NCI-H1105 treated with DMSO at 0.1 percent for 48 hours (cell line): ENCODE measurements at places on chromosomes 5 and 9.

DNA sequence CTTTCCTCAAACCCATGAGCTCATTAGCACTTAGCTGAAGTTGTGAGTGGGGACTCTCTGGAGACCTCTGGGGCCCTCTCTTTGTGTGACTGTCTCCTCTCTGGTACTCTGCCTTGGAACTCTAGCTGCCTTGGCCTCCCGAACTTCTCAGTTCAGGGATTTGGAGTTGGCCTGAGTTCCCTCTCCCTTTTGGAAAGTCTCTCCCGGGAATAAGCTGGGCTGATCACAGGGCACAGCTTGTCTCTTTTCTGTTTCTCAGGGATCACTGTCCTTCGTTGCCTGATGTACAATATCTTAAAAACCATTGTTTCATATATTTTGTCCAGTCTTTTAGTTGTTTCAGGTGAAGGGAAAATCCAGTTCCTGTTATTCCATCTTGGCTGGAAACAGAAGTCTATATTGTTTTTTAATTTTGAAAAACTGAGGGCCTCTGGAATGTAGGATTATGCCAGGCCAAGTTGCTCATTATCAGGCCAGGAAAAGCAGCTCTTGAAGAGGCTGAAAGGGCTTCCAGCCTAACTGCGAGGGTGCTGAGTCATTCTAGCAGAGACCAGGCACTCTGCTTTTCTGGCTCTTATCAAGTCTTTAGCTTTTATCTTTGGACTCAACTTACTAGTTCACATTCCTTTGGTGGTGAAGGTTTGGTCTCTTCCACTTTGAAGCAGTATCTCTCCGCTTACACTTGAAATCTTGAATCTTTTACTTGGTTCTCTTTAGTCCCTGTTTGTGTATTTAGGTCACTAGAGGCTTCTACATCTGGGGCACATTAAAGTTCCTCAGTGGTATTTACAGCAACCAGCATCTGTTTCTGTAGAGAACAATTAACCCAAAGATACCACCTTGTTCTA lies 8.4 kb upstream of the RGS3 start:
- no peak for DNase-seq

- DNase-seq: no peak
Measured at GRCh38 chr9:108258640-108259039, 597.1 kb downstream of the ACTL7B start.

DNA sequence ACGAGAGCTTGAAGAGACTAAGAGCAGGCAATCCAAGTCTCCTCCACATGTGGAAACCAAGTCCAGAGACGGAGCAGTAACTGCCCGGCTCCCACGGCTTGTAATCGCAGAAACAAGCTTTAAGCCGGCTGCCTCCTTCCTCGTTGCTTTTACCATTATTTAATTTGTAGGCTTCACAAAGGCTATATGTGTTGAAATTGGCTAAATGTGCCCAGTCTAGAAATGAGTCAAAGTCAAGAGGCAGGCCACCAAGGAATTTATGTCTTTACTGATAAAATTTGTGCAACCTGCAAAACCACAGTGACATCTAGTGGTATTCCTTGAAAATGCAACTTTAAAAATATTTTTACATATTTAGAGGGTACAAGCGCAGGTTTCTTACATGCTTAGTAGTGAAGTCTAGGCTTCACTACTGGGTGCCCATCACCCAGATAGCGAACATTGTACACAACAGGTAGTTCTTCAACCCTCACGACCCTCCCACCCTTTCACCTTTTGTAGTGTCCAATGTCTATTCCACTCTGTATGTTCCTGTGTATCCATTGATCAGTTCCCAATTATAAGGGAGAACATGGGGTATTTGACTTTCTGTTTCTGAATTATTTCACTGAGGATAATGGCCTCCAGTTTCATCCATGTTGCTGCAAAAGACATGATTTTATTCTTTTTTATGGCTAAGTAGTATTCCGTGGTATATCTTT lies 33.5 kb upstream of the EBF1 start:
- peak; percentile 10 for DNase-seq

DNA sequence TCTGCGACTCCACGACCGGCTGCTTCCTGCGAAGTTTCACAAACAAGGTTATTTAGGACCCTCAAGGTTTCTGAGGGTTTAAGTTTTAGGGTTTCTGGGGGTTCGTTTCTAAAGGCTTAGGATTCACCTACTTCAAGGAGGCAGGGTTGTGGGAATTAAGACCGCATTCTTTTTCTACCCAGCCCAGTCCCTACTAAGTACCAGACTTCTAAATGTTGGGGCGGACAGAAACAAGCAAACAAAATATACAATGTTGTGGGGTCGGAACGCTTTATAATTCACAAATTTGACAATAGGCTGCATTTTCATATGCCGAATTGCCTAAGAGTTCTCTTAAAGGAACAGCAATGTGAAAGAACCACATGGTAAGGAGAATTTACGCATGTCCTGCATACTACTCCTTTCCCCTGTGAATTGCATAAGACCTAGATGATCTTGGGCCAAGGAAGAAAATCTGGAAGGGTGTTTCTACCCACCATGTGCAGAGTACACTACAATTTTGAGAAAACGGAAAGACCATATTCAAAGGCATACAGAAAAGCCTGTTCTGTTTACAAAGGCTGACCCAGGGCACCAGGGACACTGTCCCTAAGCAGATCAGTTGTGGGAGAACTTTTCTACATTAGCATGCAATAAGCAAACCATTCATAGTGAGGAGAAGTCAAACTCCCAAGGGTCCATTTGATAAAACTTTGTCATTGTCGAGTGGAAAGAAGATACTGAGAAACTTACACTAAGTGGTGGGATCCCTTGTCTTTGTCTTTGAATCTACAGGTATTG lies 457.3 kb downstream of the RAB3C start:
- DNase-seq: no peak

GRCh38 chr5:132227485-132228240 lies at the start of gene P4HA2:
Gene P4HA2 (minus strand): TSS chr5:132227853. CDS start chr5:132218626, 9,227 bp downstream.
- peak; percentile 34 for DNase-seq

DNA sequence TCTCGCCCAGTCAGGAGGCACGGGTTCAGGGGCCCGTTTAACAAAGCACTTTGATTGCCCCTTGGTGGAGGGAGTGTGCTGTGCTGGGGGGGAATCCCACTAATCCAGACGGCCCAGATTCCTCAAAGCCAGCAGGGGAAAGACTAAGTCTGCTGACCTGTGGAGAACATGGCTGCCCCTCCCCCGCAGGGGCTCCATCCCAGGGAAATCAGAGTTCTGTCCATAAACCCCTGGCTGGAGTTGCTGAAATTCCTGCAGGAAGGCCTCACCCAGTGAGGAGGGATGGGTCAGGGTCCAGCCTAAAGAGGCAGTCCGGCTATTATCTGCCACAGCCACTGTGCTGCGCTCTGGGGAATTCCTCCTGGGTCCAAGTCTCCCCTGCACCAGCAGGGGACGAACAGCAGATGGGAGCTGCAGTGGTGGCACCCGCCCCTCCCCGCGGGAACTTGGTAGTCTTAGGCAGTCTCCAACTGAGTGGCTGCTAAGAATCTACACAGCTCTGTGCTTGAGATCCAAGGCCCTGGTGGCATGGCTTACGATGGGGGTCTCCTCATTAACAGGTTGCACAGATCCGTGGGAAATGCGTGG lies 174.0 kb upstream of the DAB2 start:
- DNase-seq: no peak

DNA sequence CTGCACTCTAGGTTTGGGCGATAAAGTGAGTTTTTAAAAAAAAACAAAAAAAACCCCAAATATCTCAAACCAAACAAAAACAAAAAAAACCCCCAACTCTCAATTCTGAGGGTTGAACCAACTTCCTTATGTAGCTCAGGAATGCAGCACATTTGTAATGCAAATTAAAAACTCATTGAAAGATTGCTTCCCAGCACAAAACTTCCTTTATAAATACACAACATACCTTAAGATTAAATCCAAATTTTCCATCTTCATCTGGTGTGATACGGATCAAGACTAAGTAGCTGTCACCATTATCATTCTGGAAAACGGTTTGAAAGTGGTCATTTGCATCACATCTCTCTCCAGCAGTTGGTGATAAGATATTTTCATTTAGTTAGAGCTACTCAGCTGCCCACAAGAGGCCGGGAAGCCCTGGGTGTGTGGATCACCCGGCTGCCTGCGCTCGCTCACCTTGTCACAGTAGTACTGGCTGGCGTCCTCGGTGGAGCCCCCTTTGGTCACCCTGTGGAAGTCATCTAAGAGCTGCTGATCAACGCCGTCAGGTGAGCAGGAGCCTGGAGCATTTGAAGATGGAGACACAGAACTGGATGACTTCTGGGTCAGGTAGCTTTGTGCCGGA lies 88.2 kb downstream of the PTPN3 start:
- DNase-seq: no peak

DNA sequence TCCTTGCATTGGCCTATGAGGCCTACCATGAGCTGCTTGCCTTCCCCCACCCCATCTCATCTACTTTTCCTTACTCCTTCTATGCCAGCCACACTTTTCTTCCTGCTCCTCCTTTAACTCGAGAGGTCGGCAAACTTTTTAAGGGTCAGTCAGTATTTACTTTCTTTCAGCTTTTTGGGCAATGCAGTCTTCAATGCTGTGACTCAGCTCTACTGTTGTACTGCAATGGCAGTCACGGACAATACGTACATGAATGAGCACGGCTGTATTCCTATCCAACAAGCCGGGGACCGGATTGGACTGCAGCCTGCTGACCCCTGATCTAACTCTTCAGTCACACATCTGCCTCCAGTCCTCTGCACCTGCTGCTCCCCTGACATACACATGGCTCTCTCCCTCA lies 602 bp upstream of the ACTL7A start:
- no peak for DNase-seq
